ENCODE measurements at places on chromosomes 7 and 10. TPM values are rescaled to one million over a fixed set of nuclear protein-coding genes. Genes with fewer than 3 reads are reported as not detected.

NXPH1 gene
- total RNA-seq: not detected

TACC2 gene
- not detected for total RNA-seq

NRCAM gene
- total RNA-seq: 1.5 TPM

MMD2 gene
- total RNA-seq: not detected

TRIM74 gene
- 0.21 TPM for total RNA-seq

SH2B2 gene
- 9.2 TPM for total RNA-seq
